ENCODE measurements at places on chromosomes 11 and 22.

DNA sequence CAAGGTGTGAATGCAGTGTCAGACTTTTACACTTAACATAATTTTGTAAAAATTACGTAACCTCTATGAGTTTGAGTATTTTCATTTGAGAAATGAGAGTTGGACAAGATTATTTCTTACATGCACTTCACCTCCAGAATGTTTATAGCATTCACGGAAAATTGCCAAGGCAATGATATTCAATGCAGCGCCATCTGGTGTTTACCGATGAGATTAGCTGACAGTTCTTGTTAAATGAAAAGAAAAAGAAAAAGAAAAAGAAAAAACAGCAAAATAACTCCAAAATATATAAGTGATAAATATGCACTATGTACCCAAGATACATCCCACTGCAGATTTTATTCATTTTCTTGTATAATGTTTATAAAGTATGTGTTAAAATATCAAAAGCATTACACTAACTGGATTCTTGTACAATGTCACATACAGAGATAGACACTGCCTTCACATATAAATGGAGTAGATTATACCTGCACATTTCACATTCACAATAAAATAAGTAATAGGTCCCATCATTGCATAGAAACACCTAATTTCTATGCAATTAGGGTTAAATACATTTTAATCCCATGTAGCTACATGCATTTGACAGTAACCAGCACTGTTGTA is 976.3 kb upstream of the FAT3 start:
- no peak for DNase-seq

DNA sequence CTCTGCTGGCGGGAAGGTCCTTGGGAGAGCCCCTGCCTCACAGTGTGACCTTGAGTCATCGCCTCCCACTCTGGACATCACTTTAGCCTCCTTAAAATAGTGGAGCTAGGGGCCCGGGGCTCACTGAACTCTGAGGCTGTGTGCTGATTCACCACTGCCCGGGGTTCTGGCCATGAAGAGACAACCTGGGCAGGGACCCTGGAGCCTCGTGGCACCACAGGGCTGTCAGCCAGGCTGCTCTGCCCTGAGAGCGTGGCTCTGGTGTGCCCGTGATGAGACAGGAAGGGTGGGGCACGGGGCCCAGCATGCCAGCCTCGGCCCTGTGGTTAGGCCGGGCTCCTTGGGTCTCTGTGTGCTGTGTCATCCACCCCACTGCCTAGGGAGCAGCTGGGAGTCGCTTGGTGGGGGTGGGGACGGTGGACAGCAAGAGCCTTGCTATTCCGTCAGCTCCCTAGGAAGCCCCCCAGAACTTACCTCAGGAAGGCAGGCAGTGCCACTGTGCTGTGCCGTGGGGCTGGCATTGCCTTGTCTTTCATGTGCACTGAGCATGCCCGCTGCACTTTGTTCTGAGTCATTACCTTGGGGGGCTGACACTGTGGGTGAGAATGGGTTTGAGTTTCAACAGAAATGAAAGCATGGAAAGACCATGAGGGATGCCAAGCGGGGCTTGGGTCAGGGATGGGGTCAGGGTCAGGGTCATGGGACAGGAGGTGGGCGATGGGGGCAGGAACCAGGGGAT is 31.7 kb downstream of the TPCN2 start:
- DNase-seq = no peak

DNA sequence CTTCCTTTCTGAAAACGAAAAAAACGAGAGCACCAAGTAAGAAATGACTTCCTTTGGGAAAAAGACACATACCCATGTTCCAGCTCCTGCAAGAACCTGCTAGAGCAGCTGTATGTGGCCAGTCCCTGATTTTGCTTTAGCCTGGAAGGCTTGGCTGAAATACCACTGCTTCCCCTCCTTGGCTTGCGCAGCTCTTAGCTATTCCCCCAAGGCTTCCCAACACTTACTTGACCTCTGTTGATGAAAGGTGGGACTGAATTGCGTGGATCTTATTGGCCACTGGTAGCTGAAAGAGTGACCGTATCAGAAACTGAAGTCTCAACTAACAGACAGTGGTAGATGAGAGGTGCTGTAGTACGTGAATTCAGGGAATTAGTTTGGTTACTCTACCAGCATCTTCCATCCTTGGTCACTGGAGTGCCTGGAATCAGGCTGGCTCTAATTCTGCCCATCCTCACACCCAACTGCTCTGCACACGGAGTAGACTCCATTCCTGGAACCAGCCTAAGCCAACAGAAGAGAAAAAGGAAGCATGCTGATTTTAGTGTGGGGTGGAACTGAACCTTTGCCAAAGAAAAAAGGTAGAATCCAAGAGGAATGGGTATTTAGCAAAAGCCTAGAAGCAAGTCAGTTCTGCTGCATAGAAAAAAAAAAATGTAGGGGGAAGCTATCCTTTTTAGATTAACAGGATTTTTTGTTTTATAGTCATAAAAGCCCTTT is 73.8 kb upstream of the CRTAM start:
- no peak for DNase-seq

GRCh38 chr11:108838102-108838791 is 173.4 kb downstream of the DDX10 start:
- DNase-seq = no peak

- no peak for DNase-seq
Measured at GRCh38 chr11:11843211-11843621, 1.4 kb downstream of the USP47 start.

GRCh38 chr11:108933630-108934029 is 268.8 kb downstream of the DDX10 start:
- DNase-seq = no peak

DNA sequence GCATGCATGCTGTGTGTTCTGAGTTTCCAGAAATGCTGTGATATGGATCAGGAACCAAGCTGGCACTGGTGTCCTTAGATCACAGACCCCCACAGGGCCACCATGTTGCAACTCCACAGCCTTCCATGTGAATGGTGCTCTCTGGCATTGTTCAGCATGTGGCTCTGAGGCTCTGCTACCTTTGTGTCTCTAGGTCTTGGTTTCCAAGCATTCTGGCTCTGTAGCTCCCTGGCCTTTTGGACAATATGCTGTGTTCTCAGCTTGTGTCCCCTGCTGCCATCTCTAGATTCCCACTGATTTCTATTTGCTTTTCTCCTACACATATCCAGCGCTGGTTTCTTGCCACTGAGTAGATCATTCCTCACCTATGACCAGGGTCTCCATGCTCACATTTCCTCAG is 3.9 kb downstream of the SPTBN2 start:
- DNase-seq = no peak

DNA sequence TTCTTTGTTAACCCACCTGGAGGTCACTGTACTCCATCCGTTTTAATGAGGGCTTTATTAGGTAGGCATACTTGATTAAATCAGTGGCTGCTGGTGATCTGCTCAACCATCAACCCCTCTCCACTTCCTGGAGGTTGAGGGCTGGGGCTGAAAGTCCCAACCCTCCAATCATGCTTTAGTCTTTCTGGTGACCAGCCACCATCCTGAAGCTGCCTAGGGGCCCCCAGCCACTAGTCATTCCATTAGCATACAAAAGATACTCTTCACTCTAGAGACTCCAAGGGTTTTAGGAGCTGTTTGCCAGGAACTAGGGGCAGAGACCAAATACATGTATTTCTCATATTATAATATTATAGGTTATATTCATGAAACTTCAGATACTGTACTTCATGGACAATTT is 13.5 kb downstream of the DNAJC24 start:
- DNase-seq = no peak

- no peak for DNase-seq
Measured at GRCh38 chr11:113449743-113450142, 25.5 kb downstream of the DRD2 start.

GRCh38 chr22:45878901-45879551 is 97.9 kb downstream of the WNT7B start:
- no peak for DNase-seq

DNA sequence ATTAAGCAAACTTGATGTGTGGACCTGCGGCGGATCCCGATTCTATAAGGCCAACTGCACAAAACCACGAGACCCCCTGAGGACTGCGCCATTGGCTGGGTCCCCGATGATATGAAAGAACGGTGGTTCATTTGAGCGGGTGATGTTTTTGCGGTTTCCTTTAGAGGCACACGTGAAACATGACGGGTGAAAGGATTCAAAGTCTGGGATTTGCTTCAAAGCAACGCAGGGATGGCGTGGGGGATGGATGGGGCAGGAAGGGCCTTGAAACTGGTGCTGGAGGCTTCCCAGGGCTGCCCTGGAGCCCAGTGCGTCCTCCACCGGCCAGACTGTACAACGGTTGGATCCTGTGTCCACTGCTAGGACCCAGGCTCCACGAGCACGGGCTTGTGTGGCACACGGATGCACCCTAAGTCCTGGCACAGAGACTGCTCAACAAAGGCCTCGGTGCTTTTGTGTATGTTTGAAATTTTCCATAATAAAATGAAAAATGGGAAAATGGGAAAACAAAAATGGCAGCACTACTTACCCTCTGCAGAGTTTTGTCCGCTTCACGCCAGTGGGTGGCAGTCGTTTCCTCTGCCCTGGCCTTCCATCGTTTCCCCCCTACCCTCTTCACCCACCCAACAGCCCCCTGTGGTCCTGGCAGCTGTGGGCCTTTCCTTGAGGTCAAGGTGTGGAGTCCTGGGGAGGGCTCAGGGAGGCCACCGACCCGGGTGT is 3.6 kb downstream of the ASCL2 start:
- DNase-seq = no peak

- DNase-seq = no peak
Measured at GRCh38 chr11:104256525-104256924, 92.6 kb upstream of the PDGFD start.

DNA sequence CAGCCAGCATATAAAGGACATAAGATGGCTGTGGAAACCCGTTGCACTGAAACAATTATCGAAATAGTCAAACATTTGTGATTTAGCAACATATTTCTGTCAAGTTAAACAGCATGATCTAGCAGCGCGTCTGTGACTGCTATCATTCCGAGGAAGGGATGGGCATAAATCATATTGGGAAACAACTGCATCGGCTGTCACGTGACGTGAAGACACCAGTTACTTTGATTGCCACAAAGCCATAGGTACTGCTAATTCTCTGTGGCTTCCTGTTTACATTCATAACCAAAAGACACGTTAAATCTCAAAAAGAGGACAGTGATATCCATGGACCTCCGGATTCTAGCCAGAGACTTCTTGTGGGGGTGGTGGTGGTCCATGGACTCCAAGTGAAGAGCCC is 87.8 kb downstream of the CACNA1I start:
- DNase-seq = no peak

DNA sequence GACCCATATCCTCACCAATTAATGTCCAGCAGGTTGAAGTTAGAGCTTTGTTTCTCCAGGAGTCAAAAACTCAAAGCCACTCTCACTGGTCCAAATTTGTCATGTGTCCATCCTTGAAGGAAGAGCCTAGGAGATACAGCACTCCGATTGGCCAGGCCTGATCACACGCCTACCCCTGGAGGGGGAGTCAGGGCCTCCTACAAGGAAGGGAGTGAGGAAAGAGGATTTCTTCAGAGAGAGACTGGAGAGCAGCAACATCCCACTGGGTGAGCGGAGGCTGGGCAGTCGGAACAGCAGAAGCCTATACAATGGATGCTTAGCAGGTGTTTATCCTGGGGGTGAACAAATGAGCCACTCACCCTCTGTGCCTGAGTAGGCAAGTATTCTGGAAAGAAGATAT is 113.9 kb downstream of the TRIM29 start:
- DNase-seq = no peak

GRCh38 chr11:74838188-74838587 is 89.5 kb downstream of the RNF169 start:
- no peak for DNase-seq

GRCh38 chr11:58775066-58775708 is 43.4 kb upstream of the GLYAT start:
- no peak for DNase-seq

DNA sequence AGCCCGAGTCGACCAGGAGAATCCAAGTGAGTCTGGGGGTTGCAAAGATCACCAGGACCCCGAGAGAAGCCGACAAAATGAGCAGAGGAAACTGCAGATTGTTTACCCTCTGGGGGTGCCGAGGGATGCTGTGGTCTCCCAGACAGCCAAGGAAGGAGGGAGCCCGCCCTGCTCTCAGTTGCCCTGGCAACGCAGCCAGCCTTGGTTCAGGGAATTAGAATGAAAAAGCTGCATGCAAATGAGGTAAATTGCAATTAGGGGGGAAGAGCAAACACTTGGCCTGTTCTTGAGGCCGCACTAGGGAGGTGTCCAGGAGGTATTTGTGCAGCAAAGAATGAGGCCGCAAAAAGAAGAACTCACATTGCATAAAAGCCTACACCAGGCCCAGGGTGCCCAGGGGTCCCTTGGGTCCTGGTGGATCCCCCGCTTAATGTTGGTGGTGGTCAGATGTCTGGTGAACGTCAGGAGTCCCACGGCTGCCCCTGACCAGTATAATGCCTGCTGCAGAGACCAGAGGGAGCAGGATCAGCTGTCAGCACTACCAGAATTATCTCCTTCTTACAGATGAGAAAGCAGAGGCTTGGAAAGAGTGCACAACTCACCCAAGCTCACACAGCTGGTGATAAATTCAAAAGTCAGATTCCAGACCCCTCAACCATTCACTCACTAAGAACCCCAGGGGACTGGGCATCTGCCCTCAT is 40.3 kb upstream of the ATXN10 start:
- DNase-seq = no peak

Data from activated CD8-positive, alpha-beta memory T cell treated with anti-CD3 and anti-CD28 coated beads for 48 hours (primary cell).